ENCODE measurements at places on chromosomes 13 and 19. TPM values are rescaled to one million over a fixed set of nuclear protein-coding genes. Genes with fewer than 3 reads are reported as not detected.

Gene ACER1
- not detected for polyA plus RNA-seq

Gene ZNF844
- polyA plus RNA-seq, result 2.7 TPM

Gene SYNE4
- polyA plus RNA-seq, result 29.1 TPM

Gene SIGLEC12
- polyA plus RNA-seq, result not detected

Gene ZNF208
- polyA plus RNA-seq, result not detected

Gene TMPRSS9
- polyA plus RNA-seq, result 0.15 TPM

Gene INSL3
- polyA plus RNA-seq, result 1.1 TPM

Gene POLR1G
- polyA plus RNA-seq, result 16.8 TPM

Gene LHFPL6
- polyA plus RNA-seq, result 7.6 TPM

Gene ZNF792
- 2.5 TPM for polyA plus RNA-seq

Gene HNRNPL
- 404 TPM for polyA plus RNA-seq

Gene DCLK1
- polyA plus RNA-seq, result 22.8 TPM

Gene PTGER1
- 0.20 TPM for polyA plus RNA-seq

Gene MAG
- polyA plus RNA-seq, result 0.20 TPM

Gene TMEM221
- polyA plus RNA-seq, result 2.9 TPM

Gene TSSK6
- 12.1 TPM for polyA plus RNA-seq

Gene CERS1
- 61.6 TPM for polyA plus RNA-seq

Gene ZNF546
- polyA plus RNA-seq, result 0.21 TPM

Measured in H1 (cell line).